ENCODE measurements at places on chromosomes 3 and 15. TPM values are rescaled to one million over a fixed set of nuclear protein-coding genes. Genes with fewer than 3 reads are reported as not detected.

GRK7 gene
- total RNA-seq = not detected

DNA sequence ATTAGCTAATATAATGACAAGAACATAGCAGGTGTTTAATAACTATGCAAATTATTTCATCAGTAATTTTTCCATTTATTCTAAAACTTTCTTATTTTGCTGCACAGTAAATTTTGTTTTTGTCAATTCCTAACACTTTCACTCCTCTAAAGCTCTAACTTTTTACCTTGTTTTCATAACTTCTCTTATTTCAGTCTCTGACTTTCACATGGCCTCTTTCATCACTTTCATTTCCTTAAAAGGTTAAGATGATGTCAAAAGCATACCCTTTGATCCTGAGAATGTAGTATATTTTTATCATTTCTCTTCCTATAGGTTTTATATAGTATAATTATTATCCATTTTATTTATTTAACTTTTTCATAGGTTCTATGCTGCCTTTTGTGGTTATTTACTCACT lies 1325.8 kb upstream of the ALCAM start:
- DNase-seq = no peak

EPHA6 gene
- total RNA-seq = 2.1 TPM

C2CD4A gene
- 0.32 TPM for total RNA-seq

ZNF620 gene
- 17.2 TPM for total RNA-seq

DNA sequence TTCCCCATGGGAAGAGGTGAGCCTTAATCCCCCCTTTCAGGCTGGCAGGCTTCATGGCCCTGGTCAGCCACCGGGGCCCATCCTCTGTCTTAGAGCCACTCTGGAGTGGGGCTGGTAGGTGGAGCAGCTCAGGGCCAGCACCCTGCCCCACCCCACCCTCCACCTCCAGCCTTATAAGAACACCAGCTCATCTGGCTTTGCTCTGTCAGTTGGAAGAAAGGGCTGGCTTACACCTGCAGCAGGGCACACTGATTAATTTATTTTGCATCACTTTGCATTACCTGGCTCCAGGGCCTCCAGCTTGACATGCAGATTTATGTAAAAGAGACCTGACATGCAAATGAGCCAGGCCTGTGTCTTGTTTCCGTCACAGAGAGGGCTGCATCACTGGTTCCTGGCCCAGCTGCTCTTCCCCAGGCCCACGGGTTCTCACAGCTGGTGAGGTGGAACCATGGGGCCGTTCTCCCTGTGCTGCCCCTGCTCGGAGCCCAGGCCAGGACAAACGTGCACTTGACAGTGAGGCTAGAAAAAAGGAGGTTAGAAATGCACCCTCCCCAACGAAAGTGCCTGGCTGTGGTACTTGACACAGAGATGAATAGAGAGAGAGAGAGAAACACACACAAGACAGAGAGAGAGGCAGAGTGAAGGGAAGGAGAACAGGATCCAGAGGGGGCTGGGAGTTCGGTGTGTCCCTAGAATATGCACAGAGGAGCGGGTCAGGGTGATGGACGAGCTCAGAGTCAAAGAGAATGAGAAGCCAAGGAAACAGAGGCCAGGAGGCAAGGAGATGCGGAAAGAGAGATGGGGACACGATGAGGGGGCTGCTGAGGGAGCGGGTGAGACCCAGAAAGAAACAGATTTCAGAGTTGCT lies 44.5 kb upstream of the MAGEF1 start:
- peak; percentile 40 for DNase-seq

- DNase-seq = no peak
These were observed 55.4 kb downstream of the RARB start for GRCh38 chr3:25483456-25483855.

- DNase-seq = no peak
These were observed 77.1 kb upstream of the PRR23E start for GRCh38 chr3:127115691-127116351.

GRCh38 chr15:31803388-31803884 lies 226.9 kb upstream of the CHRNA7 start:
- no peak for DNase-seq

- DNase-seq = no peak
These were observed 39.6 kb downstream of the ACAP2 start for GRCh38 chr3:195403244-195403643.

NUP210 gene
- total RNA-seq = 69.8 TPM

KBTBD8 gene
- total RNA-seq = 15.0 TPM

CYFIP1 gene
- 80.0 TPM for total RNA-seq

SI gene
- total RNA-seq = not detected

NPRL2 gene
- total RNA-seq = 23.9 TPM

DNA sequence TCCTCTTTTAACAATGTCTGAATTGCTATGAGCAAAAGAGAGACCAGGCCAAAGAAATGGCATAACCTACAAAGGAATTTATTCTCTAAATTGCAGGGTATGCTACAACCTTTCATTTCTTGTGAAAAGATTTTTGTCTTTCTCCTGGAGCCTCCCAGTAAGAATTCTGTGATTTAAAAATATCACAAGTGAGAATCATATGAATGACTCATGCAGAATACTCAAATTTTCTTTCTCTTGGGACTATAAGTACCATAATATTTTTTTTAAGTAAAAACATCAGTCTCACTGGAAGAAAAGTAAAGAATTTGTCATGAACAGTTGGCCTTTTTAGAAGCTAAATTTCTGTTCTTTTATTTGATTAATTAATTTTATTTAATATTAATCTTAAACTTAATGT lies 26.3 kb downstream of the SYNPR start:
- no peak for DNase-seq

MASP1 gene
- total RNA-seq = 3.5 TPM

CCR9 gene
- total RNA-seq = not detected

DNA sequence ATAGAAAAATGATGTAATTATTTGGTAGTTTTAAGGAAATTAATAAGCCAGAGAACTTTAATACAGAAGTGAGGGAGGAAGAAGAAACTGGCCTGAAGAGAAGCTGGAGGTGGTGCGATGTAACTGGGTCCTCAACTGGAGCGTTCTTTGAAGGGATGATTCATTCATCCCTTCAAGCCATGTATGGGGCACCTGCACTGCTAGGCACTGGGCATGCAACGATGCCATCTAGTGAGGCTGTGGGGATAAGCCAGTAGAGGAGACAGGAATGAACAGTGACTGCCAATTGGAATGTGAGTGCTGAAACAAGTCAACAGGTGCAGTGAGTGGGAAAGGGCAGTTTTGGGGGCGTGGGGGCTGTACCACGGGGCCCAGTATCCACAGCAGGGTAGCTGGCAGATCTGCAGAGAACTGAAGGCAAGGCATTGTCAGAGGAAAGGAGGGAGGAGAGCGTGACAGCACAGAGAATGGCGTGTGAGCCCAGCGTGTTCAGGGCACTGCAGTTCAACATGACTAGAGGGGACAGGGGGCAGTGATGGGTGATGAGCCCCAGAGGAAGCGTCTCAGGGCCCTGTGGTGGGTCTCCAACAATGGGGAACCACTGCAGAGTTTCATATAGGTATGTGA lies 3.8 kb upstream of the KIF23 start:
- peak; percentile 39 for DNase-seq

DNA sequence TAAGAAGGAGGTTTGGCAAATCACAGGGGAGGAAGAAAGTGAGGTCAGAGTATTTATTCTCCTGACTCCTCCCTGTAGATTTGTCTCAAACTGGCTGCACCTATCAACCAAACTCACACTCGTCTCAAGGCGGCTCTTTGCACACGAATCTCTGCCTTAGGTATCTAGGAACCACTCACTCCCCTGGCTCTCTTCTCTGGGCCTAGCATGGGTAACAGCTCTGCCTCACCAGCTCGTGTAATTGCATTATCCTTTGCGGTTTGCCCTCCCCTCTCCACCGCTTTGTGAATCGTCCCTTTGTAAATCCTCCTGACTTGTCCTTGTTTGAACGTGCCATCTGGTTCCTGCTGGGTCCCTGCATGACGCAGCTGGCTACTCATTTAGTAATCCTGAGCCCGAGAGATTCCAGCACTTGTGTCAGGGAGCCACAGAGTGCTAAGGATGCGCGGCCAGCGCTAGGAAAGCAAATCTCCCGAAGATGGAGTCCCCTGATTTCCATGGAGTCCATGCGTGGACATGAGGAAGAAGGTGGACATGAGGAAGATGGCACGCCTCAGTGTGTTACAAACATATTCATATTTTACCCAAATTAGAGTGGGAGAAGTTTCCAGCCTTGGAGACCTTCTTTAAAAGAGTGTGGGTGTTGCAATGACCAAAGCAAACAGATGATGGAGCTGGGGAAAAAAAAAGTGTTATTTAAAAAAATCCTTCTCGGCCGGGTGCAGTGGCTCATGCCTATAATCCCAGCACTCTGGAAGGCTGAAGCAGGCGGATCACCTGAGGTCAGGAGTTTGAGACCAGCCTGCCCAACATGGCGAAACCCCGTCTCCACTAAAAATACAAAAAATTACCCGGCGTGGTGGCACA lies 26.7 kb downstream of the NRROS start:
- DNase-seq = peak; percentile 62

GRCh38 chr15:53218666-53219580 lies 428.8 kb upstream of the ONECUT1 start:
- no peak for DNase-seq

DNA sequence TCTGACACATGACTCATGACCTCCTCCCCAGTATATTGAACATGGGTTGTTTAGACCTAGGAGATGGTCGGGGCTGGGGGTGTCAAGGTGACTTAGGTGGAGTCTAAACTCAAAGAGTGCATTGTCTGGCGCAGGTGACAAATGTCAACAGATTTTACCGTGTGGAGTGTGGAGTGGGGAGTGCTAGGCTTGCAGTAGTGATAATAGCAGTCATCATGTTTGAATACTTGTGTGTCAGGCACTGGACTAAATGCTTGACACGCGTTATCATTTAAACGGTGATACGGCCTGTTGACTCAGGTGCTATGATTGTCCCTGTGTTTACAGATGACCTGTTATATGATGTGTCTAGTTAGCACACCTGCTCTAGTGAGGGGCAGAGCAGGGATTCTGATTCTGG lies 30.8 kb downstream of the MUC20 start:
- no peak for DNase-seq

P3H2 gene
- total RNA-seq = 36.2 TPM

GRCh38 chr3:153285982-153286381 lies 124.0 kb downstream of the RAP2B start:
- DNase-seq = no peak

GRCh38 chr3:10707400-10708215 lies 108.4 kb upstream of the SLC6A11 start:
- DNase-seq = peak; percentile 38

RARB gene
- not detected for total RNA-seq

DNA sequence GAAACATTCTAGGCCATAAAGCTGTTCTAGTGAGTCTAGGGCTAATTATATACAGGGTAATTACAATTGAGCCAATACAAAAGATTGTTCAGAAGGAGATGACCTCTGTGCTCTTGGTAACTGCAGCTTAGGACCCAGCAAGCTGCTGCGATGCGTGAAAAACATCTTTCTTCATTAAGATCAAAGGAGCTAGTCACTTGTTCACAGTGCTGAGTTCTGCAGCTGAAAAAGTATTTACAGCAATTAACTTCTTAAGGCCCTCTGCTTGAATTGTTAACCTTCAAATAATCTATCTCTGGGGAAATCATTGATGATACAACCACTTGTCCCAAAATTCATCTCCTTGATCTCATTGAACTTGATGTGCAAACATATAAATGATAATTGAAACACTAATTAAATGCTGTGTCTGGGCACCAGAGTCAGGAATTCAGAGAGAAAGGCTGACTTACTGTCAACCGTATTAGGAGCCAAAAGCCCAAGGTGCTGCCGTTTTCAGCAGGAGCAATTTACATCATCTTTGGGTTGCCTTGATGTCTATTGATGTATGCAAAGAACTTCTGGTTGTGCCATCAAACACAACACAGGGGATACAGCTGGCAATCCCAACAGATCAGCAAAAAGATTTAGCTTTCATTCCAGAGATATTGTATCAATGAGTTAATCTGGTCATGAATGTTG lies 213.0 kb downstream of the NECTIN3 start:
- DNase-seq = no peak

DNA sequence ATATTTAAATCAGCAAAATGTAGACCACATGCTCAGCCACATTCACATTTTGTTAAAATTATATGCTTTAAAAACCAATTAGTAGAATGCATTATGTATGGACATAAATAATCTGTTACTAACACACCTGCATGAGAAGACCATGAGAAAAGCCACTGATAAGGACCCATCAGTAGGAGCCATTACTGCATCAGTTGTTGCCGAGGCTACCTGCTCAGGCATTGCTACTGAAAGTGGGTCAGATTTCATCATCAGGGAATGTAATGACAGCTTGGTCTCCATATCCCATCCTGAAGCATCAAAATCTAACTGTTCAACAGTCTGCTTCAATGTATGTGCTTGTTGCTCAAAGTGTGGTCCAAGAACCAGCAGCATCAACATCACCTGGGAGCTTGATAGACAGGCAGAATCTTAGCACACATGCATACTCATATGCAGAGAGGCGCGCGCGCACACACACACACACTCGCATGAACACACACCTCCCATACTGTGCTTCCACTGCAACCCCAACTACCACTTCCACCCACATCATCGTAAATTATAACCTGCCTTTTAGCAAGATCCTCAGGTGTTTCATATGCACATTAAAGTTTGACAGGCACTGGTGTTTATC lies 72.4 kb upstream of the FOXB1 start:
- no peak for DNase-seq

GRCh38 chr3:10268930-10269329 lies 20.7 kb downstream of the TATDN2 start:
- DNase-seq = no peak

- DNase-seq = no peak
These were observed 36.6 kb downstream of the AMOTL2 start for GRCh38 chr3:134337511-134338200.

DNA sequence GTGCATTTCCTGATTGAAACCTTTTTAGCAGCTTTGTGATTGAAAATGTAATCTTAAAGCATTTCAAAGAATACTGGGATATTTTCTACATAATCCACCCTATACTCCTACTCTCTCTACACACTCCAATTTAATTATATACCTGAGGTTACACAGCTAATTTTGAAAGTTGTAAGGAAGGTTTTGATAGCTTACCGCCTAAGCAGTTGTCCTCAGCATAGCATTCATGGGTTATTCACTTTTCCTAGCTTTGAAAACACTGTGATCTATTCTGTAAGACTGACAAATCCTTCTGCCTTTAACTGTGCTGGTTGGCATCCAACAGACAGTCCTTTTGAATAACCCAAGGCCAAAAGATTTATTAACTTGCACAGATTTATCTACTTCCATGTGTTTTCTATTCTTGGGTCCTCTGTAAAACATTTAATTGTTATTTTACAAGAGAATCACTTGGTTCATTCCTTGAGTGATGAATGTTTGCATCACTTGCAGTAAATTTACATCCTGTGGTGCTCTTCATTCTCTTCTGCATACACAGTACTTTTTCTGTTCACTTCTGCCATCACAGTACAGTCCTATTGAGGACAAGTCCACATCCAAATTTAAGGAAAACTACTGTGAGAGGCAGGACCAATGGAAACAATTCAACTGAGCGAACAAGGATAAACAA lies 44.8 kb downstream of the SERPINI1 start:
- no peak for DNase-seq

GRCh38 chr15:82135638-82136037 lies 89.8 kb upstream of the MEX3B start:
- DNase-seq = no peak

- no peak for DNase-seq
These were observed 90.1 kb upstream of the BHLHE40 start for GRCh38 chr3:4888913-4889846.
